ENCODE measurements at places on chromosomes 16 and 17.
A peak's percentile ranks its signal among the peaks of the same experiment; 100 is the strongest.

DNA sequence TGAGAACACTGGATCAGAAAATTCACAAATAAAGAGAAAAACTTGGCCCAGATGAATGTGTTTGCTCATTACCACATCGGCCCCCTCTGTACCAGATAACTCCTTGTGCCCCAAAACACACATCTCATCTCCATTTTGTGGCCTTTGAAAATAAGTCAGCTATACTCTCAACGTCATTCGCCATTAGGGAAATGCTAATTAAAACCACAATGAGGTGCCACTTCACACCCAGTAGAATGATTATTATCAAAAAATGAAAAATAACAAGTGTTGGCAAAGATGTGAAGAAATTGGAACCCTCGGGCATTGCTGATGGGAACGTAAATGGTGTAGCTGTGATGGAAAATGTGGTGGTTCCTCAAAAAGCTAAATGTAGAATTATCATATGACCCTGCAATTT is 34.6 kb upstream of the AKTIP start:
- DNase-seq, result no peak

DNA sequence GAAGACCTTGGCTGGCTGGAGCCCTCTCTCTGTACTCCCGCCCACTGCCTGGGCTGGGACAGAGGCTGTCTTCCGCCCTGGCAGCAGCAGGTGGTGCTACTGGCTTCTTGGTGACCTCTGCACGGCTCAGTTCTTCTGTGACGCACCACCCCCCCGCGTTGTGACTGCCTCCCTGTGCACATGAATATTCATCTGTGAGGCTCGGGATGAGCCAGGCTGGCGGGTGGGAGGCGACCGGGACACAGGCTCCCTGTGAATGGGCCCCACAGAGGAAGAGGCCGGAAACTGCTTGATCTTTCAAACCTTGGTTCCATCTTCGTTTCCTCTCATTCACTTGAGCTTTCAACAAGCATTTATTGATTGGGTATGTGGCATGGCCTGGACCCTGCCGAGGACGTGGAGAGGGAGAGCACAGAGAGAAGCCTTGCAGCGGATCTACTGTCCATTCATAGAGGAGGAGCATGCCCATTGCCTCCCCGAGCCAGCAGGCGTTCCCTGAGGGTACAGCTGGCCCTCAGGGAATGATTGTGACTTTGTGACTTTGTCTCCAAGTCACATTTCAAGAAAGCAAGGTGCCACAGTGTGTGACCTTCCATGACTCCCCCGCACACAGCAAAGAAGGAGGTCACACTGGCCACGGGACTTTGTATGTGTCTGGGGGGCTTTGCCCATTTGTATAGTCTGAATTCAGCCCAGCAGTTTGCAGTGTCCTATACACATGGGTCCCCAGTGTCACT is 45.0 kb downstream of the B9D1 start:
- DNase-seq, result peak; percentile 6

DNA sequence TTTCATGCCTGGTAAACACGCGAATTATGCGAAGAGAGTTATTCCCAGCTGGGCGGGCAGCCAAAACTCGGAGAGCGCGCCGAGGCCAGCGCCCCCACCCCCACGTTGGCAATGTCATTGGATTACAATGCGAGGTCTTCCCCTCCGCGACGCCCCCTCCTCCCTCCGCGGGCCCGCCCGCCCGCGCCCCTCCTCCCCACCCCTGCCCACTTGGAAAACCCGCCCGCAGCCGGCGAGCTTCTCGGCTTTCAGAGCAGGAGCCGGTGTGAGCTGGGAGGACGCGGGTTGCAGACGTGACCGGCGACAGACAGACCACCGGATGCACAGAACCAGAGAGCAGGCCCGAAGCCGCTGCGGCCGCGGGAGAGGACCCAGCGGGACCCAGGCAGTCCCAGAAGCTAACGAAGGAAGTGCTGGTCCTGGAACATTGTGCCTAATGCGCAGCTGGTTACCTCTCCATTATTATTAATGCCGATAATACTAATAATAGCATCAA is 4.0 kb downstream of the NOG start:
- no peak for DNase-seq

DNA sequence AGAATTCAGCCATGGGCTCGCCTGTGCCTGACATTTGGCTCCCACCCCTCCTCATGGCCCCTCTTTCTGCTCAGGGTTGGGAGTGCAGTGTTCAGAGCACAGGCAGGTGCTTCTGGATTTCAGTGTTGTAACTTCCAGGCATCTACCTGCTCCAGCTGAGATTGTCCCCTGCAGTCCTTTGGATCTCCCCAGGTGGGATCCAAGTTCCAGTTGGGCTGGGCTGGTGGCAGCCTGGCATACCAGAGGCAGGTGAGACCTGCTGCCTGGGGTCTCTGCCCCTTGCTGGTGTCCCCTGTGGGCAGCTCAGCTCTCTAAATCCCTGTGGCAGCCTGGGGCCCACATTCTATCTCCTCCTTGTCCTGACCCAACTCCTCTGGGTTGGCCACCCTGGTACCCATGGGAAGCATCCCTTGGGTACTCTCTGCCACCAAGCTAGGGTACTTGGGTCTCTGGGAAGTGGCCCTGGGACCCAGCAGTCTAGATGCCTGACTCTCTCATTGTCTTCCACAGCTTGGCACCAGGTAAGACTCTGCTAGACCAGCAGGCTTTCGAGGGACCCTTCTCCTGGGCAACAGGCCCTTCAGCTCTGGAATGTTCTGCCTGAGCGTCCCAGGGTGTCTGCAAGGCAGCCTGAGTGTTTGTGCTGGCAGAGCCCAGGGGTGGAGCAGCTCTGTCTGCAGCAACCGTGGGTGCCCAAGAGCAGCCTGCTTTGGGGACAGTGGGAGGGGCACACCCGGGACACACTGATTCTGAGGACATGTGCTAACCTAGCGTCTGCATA is 42.5 kb downstream of the DNAH17 start:
- no peak for DNase-seq

GRCh38 chr17:62723842-62724241 is 84.3 kb downstream of the MARCHF10 start:
- no peak for DNase-seq

Data from NCI-H187 (cell line).